ENCODE measurements at places on chromosomes 12 and 14.

GRCh38 chr12:27974735-27975221 lies 2.2 kb upstream of the PTHLH start:
- DNase-seq: no peak

DNA sequence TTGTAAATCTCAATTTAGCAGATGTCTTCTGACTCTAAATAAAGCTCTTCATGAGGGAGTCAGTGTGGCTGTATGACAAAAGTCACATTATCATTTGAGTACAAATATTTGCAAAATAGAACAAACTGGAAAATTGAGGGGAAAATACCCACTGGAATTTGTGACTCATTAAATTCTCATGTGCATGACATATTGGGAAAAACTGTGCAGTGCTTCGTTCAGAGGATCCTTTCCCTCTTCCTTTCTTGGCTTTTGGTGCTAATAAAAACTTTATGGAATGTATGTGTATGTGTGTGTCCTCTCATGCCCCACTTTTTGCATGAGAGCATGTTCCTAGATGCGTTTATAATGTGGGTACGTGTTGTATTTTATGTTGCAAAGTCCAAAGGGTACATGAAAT lies 267.8 kb downstream of the KTN1 start:
- DNase-seq: peak; percentile 86

DNA sequence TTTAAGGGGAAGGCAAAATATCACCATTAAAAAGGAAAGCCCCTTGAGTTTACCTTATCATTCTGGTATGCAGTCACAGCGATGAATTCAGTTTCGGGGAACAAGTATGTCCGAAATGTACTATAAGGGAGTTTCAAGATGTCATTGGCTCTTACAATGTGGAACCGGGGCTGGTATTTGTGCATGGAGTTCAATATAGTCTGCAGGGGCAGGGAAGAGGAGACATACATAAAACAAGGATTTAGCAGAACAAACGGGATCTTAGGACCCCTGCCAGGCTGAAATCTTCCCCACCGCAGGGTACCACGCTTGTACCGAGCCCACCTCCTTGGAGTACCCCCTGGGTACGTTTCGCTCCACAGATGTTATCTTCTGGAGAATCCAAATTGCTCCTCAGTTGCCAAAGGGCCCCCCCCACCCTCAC lies 4.5 kb downstream of the TBX3 start:
- DNase-seq: peak; percentile 58

- DNase-seq: no peak
Measured at GRCh38 chr12:93802293-93802692, 125.1 kb downstream of the CRADD start.

GRCh38 chr12:62714774-62715721 lies 219.9 kb downstream of the PPM1H start:
- no peak for DNase-seq

DNA sequence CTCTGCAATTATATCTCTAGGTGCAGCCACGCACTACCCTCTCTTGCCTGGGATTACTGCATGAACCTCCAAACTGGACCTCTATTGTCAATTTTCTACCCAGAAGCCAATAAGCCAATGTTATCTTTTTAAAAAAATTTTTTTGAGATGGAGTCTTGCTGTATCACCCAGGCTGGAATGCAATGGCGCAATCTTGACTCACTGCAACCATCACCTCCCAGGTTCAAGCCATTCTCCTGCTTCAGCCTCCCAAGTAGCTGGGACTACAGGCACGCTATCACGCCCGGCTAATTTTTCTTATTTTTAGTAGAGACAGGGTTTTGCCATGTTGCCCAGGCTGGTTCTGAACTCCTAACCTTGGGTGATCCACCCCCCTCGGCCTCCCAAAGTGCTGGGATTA lies 11.2 kb upstream of the PXN start:
- DNase-seq: peak; percentile 58

GRCh38 chr12:49990273-49990672 lies 17.5 kb downstream of the AQP6 start:
- no peak for DNase-seq

- DNase-seq: peak; percentile 56
Measured at GRCh38 chr14:104976198-104977007, 1.8 kb downstream of the AHNAK2 start.

- DNase-seq: no peak
Measured at GRCh38 chr14:90603841-90604240, 207.0 kb downstream of the CALM1 start.

DNA sequence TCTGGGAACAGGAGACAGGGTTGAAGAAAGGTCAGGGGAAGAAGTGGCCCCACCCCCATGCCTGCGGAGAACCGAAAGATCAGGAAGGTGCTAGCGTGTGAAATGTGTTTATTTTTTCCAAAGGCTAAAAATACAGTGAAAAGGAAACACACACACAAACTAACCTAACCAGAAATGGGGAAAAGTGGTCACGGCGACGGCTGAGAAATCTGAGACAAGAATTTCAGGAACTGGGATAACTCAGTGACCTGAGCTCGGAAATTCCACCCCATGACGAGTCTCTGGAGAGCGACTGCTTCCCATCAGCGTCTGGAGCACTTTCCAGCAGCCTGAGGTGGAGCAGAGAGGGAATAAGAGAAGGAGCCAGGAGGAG lies 16.6 kb upstream of the RND1 start:
- DNase-seq: peak; percentile 49

- no peak for DNase-seq
Measured at GRCh38 chr12:122207391-122207790, 3.9 kb downstream of the B3GNT4 start.

GRCh38 chr12:4271717-4272423 lies 1.7 kb upstream of the CCND2 start:
- DNase-seq: peak; percentile 61

All from fibroblast of skin of right quadriceps (primary cell).